Cardiac septum (tissue), 1 donor: ENCODE measurements at places on chromosomes 3 and 15.

GRCh38 chr3:134066651-134067530, 37.2 kb upstream of the SLCO2A1 start:
- DNase-seq = peak; percentile 74

GRCh38 chr3:68467465-68467864, 464.9 kb downstream of the TAFA4 start:
- DNase-seq = no peak

- no peak for DNase-seq
Observed at GRCh38 chr15:78873793-78874765, 1.4 kb downstream of the MORF4L1 start.

- DNase-seq = no peak
Observed at GRCh38 chr15:92616621-92617548, 38.7 kb downstream of the FAM174B start.

DNA sequence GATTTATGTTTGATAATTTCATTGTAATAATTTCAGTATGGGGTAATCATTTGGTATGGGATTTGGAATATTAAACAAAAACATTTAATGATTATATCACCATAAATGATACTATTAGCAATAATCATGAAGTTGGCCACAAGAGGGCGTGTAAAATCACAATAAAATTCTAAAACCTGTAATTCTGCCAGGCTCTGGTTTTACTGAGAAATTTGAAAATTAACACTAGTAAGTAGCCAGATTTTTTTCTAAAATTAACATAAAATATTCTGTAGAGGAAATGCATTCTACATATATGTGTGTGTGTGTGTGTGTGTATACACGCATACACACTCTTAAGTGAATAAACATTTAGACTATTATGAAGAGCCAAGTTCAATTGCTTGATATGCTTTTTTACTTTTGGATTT, 40.5 kb downstream of the FEZF2 start:
- no peak for DNase-seq

GRCh38 chr3:58704745-58705144, 38.2 kb upstream of the FAM3D start:
- no peak for DNase-seq

DNA sequence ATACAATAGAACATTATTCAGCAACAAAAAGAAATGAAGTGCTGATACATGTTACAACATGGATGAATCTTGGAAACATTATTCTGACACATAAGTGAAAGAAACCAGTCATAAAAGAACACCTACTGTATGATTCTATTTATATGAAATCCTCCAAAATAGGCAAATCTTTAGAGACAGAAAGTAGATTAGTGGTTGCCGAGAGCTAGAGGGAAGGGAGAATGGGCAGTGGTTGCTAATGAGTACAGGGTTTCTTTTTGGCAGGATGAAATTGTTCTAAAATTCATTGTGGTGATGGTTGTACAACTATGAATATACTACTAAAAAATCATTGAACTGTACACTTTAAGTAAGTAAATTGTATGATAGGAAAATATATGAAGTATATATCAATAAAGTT, 6.3 kb upstream of the LRRC58 start:
- DNase-seq = no peak

DNA sequence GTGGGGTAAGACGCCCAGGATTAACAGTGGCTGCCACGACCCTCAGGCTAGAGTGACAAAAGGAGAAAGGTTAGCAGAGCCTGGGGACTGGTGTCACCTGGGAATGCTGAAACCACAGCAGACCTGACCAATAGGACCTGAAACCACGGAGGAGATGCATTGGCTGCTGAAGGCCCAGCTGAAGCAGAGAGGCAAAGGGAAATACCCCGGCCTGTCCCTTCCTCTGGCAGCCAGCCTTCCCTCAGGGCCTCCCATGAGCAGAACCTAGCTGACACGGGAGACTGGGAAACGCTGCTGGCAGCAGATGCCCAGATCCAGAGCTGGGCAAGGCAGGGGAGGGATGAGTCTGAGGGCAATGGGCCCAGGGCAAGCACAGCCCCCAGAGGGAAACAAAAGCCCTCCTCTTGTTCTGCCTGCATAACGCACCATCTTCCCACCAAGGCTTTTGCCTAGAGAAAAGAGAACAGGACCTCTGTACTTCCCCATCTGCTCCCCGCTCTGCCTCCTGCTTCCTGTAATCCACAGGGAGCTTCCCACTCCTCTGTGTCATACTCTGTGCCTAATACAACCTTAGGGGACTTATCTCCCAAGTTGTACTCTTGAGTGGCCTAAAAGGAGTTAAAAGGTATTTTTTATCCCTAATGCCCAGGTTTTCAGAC, 216.2 kb downstream of the ABHD5 start:
- no peak for DNase-seq

GRCh38 chr15:91228383-91228782, 128.3 kb downstream of the SV2B start:
- no peak for DNase-seq

DNA sequence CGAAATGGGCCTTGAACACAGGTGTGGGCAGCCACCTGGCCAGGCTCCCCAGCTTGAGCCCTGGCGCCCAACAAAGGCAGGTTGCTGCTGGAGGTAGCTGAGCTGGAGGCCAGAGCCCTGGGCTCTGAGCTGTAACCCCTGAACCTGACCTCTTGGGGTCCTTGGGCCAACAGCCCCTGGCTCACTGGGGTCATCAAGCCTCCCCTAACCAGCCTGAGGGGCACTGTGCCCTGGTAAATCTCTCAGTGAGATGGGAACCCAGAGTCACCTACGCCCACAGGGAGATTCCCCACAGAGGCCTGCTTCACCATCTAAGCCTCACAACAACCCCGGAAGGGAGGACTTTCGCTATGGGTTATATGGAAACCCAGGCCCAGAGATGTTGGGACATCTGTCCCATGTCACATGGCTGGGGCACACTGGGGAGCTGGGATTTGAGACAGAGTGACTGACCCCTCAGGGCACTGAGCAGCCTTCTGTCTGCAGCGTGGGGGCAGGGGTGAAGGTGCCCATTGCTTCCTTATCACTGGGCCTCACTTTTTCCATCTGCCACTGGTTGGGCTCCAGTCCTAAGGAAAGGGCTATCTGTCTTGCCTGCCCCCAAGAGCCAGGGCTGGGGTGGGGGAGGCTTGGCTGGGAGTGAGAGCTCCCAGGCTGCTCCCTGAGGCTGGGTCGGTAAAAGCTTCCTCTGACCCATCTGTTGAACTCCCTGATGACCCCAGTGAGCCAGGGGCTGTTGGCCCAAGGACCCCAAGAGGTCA, 59.1 kb downstream of the IQSEC1 start:
- peak; percentile 73 for DNase-seq

DNA sequence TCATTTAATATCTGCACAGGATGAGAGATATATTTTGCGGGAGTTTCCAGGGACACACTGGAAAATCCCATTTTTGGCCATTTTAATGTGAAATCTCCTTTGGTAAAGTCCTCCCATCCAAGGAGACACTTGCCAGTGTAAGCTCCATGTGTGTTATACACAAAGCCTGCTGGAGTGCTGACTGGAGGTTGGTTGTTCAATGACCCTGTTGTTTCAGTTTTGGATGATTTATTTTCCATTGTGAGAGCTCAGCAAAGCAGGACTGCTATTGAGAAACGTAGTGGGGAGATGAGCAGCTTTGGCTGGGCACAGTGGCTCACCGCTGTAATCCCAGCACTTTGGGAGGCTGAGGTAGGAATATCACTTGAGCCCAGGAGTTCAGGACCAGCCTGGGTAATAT, 127.7 kb downstream of the NUP210 start:
- no peak for DNase-seq

GRCh38 chr3:13839726-13840340, 40.0 kb downstream of the WNT7A start:
- DNase-seq = no peak

- DNase-seq = peak; percentile 86
Observed at GRCh38 chr15:76336254-76337058, at the start of gene ISL2. TSS of gene ISL2 (plus strand) at chr15:76336773. CDS start at chr15:76336884, 111 bp downstream.

- no peak for DNase-seq
Observed at GRCh38 chr3:109187390-109187789, 50.9 kb downstream of the C3orf85 start.

DNA sequence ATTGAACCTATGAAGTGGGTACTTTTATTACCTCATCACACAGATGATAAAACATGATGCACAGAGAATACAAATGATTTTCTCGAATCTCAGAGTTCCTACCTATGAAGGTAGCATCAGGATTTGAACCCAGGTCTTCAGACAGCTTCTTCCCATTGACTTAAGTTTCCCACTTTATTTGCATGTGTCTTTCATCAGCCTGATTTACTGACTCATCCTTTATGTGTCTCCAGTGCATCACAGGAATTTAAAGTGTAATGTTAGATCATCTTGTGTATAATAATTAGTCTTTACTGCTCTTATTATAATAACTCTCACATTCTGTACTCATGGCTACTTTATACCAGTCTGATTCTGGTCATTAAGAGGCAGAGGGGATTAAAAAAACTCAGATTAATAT, 449.4 kb upstream of the SUCLG2 start:
- DNase-seq = no peak

GRCh38 chr15:41746802-41747201, 27.5 kb upstream of the MAPKBP1 start:
- DNase-seq = no peak

DNA sequence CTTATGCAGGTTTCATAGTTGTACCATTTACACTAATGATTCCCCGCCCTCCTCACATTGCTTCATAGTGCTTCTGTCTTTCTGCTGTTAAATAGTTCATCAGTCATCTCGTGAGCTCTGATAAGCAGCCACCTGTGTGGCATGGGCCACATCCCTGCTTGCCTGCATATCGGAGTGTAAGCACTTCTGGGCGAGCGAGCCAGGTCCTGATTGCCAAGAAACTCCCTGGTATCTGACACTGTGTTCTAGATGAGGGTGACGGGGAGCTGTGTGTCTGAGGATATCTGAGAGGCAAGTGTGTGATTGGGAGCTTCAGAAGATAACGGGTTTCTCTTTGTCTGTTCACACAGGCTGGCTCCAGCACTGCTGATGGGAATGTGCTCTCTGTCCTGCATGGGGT, 130.6 kb downstream of the LRIG1 start:
- no peak for DNase-seq

- DNase-seq = no peak
Observed at GRCh38 chr3:157376603-157377300, 59.9 kb upstream of the PTX3 start.

GRCh38 chr3:182729903-182730674, 63.2 kb upstream of the ATP11B start:
- DNase-seq = no peak

GRCh38 chr15:59522988-59523461, 85.0 kb downstream of the FAM81A start:
- DNase-seq = no peak

- no peak for DNase-seq
Observed at GRCh38 chr15:39743611-39744010, 39.0 kb downstream of the FSIP1 start.

GRCh38 chr3:138325990-138326389, 3.7 kb downstream of the NME9 start:
- DNase-seq = no peak

DNA sequence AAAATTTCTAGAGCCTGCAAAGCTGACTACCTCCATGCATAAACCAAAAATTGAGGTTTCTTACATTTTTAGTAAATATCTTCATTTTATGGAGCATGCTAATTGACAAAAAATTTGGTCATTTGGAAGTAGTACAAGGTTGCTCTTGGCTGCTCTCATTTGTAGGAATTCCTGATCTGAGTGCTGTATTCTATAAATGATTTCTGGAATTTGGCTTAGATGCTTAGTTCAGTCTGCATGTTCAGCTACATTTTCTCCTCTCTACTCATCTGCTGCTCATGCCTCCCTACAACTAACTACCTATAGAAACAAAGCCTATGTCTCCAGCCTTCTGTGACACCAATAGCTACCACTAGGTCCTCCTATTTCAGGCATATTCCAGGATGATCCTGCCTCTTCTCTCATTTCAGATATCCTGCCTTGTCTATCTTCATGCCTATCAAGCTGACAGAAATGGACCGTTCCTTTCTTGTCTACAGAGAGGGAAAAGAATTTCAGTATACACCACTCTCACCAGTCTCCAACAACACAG, 901.1 kb downstream of the TBL1XR1 start:
- no peak for DNase-seq

DNA sequence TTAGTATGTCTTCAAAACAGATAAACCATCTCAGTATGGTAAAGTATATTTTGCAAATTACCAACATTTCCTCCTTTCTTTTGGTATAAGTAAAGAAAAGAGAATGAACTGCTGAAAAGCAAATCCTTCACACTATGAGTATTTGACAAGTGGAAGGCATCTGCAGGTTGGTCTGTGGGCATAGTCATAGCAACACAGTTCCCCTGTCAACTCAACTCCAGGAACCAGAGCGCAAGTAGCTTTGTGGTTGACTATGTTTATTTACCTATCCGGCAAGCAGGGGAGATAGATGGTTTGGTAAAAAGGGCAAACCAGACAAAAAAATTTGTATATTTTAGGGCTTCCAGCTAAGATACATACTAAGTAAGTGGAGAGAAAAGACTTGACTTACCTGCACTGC, 88.3 kb upstream of the PPIB start:
- no peak for DNase-seq

DNA sequence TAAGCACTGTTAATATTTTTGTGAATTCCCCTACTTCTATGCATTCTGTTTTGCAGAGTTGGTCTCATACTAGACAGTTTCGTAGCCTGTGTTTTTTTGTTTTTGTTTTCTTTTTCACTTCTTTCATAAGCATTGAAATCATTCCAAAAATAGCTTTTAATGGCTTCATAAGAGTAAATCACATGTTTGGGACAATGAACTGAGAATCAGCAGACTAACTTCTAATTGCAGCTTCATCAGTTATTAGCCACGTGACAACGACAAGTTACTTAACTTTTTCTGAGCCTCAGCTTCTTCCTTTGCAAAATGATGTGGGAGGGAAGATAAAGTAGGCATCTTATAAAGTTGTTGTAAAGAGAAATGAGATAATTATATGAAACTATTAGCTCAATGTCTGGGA, 124.8 kb downstream of the LIPC start:
- DNase-seq = no peak

DNA sequence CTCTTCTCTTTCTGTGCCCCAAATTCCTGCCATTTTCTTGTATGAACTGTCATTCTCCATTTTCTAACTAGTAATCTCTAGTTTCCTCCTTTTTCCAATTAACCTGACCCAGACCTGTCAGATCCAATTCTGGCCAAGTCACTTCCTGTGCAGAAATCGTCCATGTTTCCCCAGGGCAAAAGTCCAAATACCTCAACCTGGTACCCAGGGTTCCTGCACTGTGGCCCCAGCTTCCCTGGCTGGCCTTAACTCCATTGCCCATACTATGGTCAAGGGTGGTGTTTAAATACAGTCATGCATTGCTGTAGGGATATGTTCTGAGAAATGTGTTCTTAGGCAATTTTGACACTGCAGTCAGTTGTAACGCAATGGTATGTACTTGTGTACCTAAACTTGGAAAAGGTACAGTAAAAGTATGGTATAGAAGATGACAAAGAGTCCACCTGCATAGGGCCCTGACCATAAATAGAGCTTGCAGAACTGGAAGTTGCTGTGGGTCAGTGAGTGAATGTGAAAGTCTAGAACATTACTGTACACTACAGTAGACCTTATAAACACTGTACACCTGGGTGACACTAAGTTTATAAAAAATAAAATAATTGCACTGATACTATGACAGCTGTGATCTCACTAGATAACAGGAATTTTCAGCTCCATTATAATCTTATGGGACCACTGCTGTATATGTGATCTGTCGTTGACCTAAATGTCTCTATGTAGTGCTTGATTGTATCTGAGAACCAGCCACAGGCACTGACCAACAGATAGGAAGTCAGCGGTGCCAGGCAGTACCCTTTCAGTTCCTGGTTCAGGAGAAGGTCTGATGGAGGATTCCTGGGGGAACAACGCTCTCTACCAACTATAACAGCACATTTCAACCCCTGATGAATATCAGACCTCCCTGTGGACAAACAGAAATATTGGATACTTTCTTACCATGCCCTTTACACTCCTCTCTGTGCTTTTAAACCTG, 336.1 kb upstream of the PROK2 start:
- no peak for DNase-seq

GRCh38 chr3:120101624-120102023, 7.4 kb upstream of the GSK3B start:
- DNase-seq = no peak
